HCT116 (cell line): ENCODE measurements at places on chromosomes 11 and 22. TPM values are rescaled to one million over a fixed set of nuclear protein-coding genes. Genes with fewer than 3 reads are reported as not detected.

The ZC3H12C gene
- 10.2 TPM for total RNA-seq

DNA sequence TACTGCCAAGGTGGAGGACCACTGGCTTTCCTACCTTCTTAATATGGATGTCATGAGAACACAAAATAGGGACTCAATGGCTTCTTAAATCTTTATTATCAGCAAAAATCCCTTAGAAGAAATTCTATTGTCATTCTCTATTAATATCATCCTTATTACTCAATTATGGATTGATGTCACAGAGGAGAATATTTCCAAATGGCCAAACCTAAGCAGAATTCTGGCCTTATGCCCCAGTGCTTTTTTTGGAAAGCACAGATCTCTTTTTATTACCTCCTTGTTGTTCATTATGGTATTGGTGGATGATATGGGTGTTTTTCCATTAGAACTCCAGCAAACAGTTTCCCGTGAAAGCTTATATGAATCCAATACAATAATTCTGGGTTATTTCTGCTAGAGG lies 9.9 kb downstream of the CRTAM start:
- no peak for DNase-seq

- DNase-seq = no peak
These were observed 1143.8 kb upstream of the TENM4 start for GRCh38 chr11:80584661-80585060.

The PTGDR2 gene
- 0.12 TPM for total RNA-seq

GRCh38 chr22:48072777-48073176 lies 1310.3 kb downstream of the TBC1D22A start:
- DNase-seq = no peak

GRCh38 chr22:41504816-41505215 lies 35.9 kb downstream of the ACO2 start:
- no peak for DNase-seq

The SHANK2 gene
- 16.9 TPM for total RNA-seq

DNA sequence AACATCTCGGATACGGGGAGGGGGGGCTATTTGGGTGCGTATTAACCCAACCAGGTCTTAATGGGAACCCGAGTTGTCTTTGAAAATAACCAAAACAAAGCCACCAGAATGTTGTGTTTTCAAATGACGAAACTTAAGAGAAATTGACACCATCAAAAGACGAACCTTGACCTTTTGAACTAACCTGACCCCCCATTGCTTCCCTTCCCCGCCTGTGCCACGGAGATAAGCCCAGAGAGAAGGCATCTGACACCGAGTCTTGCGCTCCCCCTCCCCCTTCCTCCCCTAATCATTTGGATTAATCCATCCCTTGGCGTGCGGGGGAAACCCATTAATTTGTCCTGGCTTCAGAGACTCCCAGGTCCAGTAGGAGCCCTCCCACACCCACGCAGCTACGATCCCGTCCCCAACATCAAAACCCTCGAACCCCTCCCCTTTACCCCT lies 4.5 kb upstream of the GCAT start:
- no peak for DNase-seq

DNA sequence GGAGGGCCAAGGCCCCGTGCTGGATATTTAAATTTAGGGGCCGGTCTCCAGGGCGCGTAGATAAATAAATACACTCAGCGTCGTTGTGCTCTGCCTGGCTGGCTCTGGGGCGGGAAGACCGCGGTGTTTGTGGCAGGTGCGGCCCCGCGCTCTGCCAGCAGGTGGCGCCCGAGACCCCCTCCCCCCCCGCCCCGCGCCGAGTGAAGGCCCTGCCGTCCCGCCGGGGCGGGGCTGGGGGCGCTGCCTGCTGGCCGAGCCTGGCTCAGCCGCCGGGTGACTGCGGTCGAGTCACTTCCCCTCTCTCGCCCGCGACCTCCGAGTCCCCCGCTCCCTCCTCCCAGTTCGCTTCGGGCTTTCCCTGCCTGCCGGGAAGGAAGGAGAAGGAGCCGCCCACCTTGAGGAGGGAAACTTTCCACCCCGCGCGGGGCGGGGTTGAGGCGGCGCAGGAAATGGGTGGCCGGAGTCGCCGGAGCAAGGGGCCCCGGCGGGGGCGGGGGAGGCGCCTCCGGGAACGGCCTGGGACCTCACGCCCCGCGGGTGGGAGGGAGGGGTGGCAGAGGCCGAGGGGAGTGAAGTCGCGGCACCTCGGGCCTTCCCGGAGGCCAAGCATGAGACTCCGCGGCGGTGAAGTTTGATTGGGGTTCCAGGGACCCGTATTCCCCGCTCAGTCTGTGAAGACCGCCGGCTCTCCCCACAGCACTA lies 1.6 kb upstream of the EHBP1L1 start:
- peak; percentile 83 for DNase-seq

DNA sequence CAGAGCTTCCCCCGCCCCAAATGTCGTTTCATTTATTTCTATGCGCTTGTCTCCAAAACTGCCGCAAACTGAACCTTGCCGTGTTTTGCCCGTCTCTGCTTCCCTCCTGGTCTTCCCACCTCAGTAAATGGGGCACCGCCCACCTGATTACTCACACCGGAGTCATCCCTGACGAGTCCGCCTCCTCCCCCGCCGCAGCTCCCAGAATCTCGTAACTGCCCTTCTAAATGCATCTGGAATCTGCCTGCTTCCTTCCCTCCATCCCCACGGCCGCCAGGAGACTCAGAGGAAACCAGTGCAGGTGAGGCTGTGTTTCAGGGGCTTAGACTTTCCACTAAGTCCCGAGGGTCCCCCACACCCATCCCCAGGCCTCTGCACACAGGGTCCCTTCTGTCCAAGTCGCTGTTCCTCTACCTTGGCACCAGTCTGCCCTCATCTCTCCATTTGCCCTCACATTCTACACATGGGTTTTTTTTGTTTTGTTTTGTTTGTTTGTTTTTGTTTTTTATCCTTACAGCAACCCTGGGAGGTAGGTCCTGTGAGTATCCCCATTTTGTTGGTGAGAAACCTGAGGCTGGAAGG lies 62.6 kb upstream of the PHF21B start:
- DNase-seq = peak; percentile 77

- DNase-seq = no peak
These were observed 9.4 kb downstream of the TRIM6 start for GRCh38 chr11:5605849-5606248.

GRCh38 chr22:46579751-46580449 lies 40.3 kb upstream of the GRAMD4 start:
- no peak for DNase-seq

DNA sequence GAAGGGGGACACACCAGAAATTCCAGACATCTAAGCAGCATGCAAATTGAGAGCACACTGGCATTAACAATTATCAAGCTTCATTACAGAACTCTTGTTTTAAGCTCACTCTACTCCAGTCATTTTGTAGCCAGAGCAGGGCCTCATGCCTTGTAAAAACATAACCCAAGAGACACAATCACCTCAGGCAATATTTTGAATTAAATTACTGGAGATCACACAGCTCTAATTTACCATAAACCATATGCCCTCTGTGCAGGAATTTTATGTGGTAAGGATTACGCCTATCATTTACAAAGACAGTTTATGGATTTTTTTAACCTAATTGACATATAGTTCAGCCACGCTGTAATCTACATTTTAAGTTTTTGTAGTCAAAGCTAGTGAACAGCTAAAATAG lies 414.1 kb upstream of the DDI1 start:
- no peak for DNase-seq

DNA sequence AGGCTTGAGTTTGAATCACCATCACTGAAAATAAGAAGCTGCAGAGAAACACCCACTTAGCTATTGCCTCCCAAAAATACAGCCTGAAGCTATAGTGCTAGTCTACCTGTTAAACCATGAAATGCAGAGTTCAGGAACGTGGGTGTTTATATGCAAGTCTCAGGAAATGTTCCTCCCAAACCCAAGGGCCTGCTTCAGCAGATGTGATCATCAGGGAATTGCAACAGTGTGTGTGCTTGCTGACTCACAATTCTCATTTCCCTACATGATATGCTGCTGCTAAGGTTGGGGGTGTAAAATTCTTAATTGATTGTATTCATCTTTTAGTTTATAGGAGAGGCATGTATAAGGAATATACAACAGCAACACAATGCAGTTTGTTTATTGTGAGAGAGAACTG lies 49.6 kb downstream of the NUP98 start:
- DNase-seq = no peak

The RIMBP3B gene
- total RNA-seq = 0.25 TPM

GRCh38 chr11:122162095-122162494 lies 46.1 kb upstream of the BLID start:
- DNase-seq = no peak

- DNase-seq = no peak
These were observed 3.1 kb downstream of the SELENOH start for GRCh38 chr11:57744357-57744756.

DNA sequence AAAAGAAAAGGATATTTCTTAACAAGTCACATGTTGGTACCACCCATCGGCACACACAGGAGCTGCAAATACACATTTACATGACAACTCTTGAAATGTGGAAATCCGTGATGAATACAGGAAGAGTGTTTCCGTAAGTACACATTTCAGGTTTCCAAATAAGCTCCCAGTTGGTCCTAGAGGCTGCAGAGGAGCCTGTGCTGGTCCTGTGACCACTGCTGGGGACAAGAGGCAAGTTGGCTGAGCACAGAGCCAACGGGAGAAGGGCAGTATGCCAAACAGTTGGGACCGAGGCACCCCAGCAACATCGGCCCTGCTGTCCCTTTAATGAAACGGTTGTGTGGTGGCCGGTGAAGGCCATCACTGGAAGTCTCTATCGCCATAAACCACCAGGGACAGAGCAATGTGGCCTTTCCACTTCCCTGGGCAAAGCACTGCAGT lies 38.5 kb upstream of the ARFGAP3 start:
- DNase-seq = no peak

The BRSK2 gene
- total RNA-seq = 14.0 TPM

- no peak for DNase-seq
These were observed 88.2 kb upstream of the LINC01488 start for GRCh38 chr11:69393178-69393832.

The RPS13 gene
- 1,312 TPM for total RNA-seq

GRCh38 chr11:109000531-109000930 lies 335.7 kb downstream of the DDX10 start:
- DNase-seq = no peak

- no peak for DNase-seq
These were observed 65.1 kb downstream of the CLMP start for GRCh38 chr11:123129920-123130319.

DNA sequence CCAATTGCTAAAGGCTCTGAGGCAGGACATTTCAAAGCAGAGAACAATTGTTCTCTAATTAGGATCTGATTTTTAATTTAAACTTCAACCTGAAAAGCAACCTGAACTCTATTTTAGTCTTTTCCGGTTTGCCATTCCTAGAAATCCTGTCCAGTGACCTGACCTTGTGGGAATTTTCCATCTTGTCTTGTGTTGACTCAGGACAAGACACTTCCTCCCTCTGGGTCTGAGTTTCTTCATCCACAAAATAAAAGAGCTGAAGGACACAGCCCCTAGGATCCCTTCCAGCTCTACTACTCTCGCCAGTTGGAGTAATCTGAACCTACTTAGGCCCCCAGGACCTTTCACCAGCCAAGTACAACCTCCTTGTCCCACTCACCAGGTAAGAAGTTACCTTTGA lies 66.5 kb upstream of the POU2AF1 start:
- DNase-seq = no peak

DNA sequence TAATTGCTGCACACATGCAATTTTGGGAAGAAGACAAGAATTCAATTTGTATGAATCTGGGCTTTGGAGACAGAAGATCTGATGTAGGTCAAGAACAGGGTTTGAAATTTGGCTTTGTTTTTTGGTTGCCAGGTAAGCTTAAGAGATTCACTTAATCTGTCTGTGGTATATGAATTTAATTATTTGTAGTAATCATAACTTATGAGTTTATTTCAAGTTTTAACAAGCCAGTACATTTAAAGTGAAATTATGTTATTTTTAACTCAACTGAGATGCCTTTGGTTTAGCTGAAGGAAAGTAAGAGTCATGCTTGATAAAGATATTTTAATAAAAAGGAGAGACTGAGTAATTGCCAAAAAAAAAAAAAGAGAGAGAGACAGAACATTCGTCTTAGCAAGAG lies 384.1 kb downstream of the LUZP2 start:
- DNase-seq = no peak

GRCh38 chr11:109914809-109915653 lies 178.2 kb upstream of the ZC3H12C start:
- DNase-seq = no peak

The CRYBB2 gene
- not detected for total RNA-seq

DNA sequence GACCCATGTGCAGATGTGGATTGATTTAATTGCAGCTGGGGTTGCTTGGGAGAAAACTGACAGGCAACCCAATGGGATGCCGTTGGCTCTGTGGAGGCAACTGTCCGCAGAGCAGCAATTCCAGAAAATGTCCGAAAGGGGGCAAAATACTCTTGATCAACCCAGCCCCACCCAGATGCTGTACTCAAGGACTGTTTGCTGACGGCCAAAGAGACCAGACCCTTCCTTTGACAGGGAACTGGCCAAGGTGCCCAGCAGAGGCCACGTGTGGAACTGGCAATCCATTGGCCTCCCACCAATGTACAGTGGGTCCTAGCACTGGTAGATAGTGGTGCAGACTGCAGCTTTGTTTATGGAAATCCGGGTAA lies 29.7 kb upstream of the KCNA4 start:
- no peak for DNase-seq

The MPPED2 gene
- total RNA-seq = not detected

- DNase-seq = no peak
These were observed 49.9 kb upstream of the SLC22A12 start for GRCh38 chr11:64541131-64541530.

The GALNT18 gene
- total RNA-seq = 19.9 TPM

- no peak for DNase-seq
These were observed 429 bp downstream of the VEGFB start for GRCh38 chr11:64234647-64235379.

GRCh38 chr11:33695051-33695566 lies 5.5 kb downstream of the C11orf91 start:
- DNase-seq = no peak

The THY1 gene
- 1.1 TPM for total RNA-seq

DNA sequence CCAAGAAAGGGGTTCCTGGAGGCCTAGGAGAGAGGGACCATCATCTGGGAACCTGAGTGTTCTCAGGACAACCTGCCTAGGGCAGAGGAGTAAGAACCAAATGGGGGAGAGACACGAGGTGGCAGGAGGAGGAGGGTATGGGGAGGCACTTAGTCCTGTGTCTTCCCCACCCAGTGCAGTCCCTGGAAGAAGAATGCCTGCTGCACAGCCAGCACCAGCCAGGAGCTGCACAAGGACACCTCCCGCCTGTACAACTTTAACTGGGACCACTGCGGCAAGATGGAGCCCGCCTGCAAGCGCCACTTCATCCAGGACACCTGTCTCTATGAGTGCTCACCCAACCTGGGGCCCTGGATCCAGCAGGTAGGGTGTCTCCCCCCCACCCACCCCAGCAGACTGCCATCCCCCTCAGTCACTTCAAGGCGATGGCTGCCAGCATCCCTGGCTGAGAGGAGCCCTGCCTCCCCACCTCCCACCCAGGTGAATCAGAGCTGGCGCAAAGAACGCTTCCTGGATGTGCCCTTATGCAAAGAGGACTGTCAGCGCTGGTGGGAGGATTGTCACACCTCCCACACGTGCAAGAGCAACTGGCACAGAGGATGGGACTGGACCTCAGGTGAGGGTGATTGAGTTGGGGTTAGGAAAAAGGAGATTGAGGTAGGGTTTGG lies 3.7 kb upstream of the INPPL1 start:
- DNase-seq = no peak

- no peak for DNase-seq
These were observed 56.4 kb downstream of the ANO1 start for GRCh38 chr11:70134490-70134889.
